Left hindlimb (tissue), 1 donor: ENCODE measurements at places on chromosomes 6 and 20.
A peak's percentile ranks its signal among the peaks of the same experiment; 100 is the strongest.

DNA sequence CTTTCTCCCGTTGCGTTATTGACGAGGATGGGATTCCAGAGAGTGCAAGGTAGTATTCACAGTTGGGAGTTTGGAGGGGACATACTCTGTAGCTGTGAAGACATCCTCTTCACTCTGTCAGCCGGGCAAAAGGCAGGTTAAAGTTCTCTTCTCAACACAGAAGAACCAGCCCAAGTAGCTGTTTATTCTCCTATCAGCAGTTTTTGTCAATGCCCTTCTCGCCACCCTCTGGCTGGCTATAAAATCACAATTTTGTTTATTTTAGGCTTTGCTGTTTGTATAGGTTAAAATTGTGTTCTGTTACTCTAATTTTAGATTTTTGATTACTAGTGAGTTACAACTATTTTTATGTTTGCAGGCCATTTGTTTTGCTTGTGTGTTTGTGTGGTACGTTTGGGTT lies 37.9 kb upstream of the MAS1 start:
- no peak for DNase-seq

DNA sequence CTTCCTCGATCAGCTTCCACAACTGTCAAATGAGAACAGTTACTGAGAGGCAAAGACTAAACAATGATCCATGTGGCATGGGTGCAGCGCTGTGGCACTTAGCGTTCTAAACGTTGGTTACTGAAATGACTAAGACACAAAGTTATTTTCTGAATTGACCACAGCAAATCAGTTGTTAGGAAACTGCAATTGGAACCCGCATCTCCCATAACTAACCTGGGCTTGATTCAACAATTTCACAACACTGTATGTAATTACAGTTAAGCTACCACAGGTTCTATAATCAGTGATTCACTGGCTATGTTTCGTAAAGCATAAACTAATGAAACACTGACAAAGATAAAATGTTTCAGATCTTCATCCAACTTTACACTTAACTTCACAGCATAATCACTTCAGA lies 12.5 kb downstream of the WDR27 start:
- no peak for DNase-seq

GRCh38 chr6:131954775-131955107 lies 3.6 kb upstream of the CCN2 start:
- DNase-seq = peak; percentile 92

DNA sequence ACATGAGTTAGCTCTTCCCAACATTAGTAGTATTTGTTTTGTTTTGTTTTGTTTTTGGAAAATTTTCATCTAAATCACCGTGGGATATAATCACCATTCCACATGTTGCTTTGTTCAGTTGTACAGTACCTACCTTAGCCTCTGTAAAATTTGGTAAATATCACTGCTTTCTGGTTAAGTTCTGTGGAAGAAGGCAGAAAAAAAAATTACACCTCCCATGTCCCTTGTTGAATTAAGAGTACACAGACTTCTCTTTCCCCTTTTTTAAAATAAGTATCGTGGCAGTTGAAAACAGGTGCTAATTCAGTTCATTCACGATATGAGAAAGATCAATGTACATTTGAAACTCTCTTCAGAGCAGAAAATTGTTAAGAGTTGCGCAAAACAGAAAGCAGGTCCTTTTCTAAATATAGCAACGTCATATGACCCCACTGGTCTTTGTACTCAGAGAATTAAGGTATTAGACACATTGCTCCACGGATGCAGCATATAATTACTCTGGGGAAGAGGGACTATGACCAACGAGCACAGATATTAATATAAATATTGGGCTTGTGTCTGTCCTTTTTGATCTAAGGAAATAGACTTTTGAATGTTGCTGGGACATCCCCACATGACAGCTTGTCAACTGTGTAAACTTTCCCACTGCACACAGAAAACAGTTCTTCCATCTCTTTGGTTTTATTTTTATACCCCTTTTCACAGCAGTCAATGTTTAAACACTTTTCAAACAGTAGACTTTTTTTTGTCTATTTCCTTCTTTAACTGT lies 58.6 kb upstream of the ZNF217 start:
- DNase-seq = no peak

- DNase-seq = no peak
These were observed 558.2 kb downstream of the PKHD1 start for GRCh38 chr6:51529240-51529639.

GRCh38 chr20:6299456-6299855 lies 176.6 kb upstream of the FERMT1 start:
- DNase-seq = no peak

- DNase-seq = no peak
These were observed 8.1 kb upstream of the AP5S1 start for GRCh38 chr20:3812259-3812681.

DNA sequence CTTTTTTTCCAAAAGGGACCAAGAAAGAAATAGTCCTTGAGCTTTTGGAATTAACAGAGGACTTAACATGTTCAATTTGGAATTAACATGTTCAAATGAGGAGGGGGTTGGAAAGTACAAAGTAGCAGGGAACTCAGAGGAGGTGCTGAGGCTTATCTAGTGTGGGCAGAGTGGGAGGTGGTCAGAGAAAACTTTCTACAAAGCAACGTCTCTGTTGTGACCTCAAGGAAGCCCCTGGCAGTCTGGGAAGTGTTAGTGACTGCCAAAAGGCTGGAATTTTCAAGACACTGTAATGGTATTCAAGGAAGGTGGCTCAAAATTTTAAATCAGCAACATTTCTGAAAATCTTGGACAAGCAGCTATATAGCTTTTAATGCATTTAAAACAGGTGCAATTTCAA lies 7.3 kb downstream of the ECI2 start:
- DNase-seq = no peak

- DNase-seq = no peak
These were observed 251.9 kb downstream of the UST start for GRCh38 chr6:148998704-148999103.

- DNase-seq = peak; percentile 87
These were observed at the start of gene RGL2 for GRCh38 chr6:33298773-33299236. TSS of gene RGL2 (minus strand) at chr6:33298942. CDS start at chr6:33298610, 332 bp downstream.

GRCh38 chr6:15276036-15276985 lies 30.4 kb downstream of the JARID2 start:
- no peak for DNase-seq

- no peak for DNase-seq
These were observed 215.0 kb upstream of the SHLD1 start for GRCh38 chr20:5535125-5535756.

GRCh38 chr20:52572687-52573086 lies 381.1 kb upstream of the ZFP64 start:
- DNase-seq = no peak

- no peak for DNase-seq
These were observed 1.6 kb upstream of the LY86 start for GRCh38 chr6:6586671-6587526.

- peak; percentile 85 for DNase-seq
These were observed at the start of gene SERPINB6 for GRCh38 chr6:2971420-2972218. TSS of gene SERPINB6 (minus strand) at chr6:2971567. CDS start at chr6:2959332, 12,235 bp downstream.

GRCh38 chr20:35004749-35005462 lies 49.2 kb downstream of the MYH7B start:
- DNase-seq = no peak
